ENCODE measurements at places on chromosomes 3 and 15.
A peak's percentile ranks its signal among the peaks of the same experiment; 100 is the strongest.

- no peak for DNase-seq
Measured at GRCh38 chr15:75235051-75235673, 23.0 kb upstream of the GOLGA6C start.

DNA sequence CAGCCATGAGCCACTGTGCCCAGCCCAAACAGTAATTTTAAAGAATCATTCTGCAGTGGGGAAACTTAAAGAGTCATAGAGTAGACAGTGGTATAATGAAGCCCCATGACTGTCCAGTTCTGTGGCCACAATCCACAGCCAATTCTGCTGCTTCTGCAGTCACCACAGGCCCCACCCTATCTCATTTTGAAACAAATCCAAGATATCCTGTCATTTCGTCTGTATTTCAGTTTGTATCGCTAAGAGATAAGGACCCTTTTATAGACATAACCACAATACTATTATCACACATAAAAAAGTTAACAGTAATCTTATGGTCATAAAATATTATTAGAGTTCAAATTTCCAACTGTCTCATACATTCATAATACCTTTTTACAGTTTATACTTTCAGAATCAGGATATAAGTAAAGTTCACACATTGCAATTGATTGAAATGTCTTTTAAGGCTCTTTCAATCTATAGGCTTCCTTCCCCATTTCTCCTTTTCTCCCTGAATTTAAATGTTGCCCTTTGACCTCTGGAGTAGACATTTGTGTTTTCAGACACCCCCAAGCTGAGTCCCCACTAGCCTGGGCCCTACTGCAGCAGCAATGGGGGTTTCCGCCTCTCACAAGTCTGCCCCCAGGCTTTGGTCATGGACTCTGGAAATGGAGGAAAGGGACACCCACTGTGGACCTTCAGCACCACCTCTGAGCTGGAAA lies 4.2 kb upstream of the NUP210 start:
- DNase-seq = peak; percentile 81

DNA sequence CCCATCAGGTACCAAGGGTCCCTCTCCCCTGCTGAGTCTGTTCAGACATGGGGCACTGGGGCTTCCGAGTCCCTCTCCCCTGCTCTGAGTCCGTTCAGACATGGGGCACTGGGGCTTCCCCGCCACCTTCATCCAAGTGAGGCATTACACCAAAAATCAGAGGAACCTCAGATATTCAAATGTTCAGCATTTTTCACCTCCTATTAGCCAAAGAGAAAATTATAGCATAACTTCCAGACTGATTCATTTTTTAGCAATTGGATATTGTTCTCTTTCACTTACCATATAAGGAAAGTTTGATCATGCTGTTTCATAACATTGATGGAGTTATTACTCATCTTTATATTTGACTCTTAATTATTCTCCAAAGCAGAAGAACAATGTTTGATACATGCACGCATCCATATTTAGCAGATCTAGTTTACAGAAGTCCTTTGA lies 213.9 kb downstream of the MTHFS start:
- DNase-seq = no peak

- no peak for DNase-seq
Measured at GRCh38 chr3:16477521-16477920, 36.0 kb downstream of the RFTN1 start.

- peak; percentile 83 for DNase-seq
Measured at GRCh38 chr3:195859061-195859845, 47.5 kb upstream of the MUC4 start.

GRCh38 chr3:27632431-27633223 lies 89.5 kb downstream of the EOMES start:
- peak; percentile 54 for DNase-seq

GRCh38 chr15:59812250-59812870 lies 123.2 kb upstream of the BNIP2 start:
- no peak for DNase-seq

DNA sequence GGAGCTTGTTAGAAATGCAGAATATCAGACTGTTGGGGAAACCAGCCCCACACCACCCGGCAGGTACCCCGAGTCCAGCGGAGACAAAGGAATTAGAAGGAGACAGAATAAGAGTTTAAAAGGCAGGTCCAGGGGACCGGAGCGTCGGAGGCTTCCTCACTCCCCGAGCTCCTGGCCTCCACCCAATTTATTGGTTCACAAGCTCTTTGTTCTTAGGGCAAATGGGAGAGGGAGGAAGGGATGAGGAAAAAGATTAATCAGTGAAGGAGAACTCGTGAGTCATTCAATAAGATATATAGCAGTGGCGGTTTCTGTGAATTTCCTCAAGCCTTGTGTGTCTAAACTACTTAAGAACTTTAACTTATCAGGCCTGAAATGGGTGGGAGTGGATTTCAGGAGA lies 32.1 kb upstream of the WDR72 start:
- DNase-seq = no peak

DNA sequence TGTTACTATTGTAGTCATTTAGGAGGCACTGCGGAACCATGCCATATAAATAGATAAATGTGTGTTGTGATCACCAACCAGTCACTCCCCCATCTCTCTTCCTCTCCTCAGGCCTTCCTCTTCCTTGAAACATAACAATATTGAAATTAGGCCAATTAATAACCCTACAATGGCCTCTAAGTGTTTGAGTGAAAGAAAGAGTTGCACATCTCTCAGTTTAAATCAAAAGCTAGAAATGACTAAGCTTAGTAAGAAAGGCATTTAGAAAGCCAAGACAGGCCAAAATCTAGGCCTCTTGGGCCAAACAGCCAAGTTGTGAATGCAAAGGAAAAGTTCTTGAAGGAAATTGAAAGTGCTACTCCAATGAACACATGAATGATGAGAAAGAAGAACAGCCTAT lies 8.1 kb upstream of the DNASE1L3 start:
- DNase-seq = no peak

DNA sequence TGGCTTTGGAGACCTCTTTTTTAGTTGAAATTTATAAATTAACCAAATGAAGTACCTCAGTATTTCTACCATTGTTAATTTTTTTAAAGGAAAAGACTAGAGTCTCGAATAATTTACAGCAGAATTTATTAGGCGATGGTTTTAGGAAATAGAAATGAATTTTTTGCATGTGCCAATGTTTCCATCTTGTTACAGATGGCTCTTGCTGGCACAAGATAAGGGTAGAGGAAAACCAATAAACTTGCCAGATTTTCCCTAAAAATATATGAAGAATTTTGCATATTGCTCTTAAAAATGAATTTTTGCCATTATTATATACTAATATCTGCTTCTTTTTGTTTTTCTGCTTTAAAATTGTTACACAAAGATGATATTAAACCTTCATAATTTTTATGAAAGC lies 380.7 kb downstream of the NLGN1 start:
- no peak for DNase-seq

DNA sequence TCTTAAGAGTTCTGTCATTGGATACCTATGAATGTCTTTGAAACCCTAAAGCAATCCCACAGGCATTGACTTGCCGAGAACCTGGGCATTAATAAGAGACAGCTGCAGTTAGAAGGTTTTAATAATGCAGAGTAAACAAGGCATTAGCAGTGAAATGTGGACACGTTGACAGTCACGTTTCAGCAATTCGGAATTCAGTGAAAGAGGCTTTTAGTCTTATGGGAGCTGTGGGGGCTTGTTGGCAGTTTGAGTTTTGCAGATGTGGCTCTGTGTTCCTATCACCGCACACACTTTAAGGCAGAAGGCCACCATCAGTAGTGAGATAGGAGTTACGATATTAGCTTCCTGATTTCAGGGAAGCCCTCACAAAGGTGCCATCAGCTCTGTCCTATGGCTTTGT lies 145.2 kb upstream of the NUDT16 start:
- no peak for DNase-seq

- peak; percentile 94 for DNase-seq
Measured at GRCh38 chr3:177150970-177151627, 46.2 kb downstream of the TBL1XR1 start.

DNA sequence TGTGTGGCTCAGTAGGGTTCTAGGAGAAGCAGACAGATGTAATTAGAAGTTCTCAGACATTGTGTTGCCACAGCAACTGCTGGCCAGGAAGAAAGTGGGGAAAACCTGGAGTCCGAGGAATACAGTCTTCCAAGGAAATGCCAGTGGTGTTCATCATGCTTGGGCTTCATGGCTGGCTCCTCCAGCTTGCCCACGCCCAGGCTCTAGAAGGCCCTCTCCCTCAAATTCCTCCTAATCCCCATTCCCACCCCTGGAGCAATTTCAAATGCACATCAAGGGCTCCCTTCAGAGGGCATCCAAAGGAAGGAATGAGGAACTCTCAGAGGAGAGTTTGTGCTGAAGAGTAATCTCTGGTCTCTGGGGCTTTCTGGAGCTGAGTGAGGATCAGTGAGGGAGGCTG lies 21.9 kb downstream of the FSTL1 start:
- DNase-seq = no peak

All from hematopoietic multipotent progenitor cell treated with erythropoietin and hydrocortisone succinate and interleukin-3 and kit ligand, for 6 days (in vitro differentiated cells).